ENCODE measurements at places on chromosomes 4 and X.

GRCh38 chr4:104859601-104860237 is 287.0 kb upstream of the TET2 start:
- DNase-seq, result no peak

- no peak for DNase-seq
Measured at GRCh38 chr4:168740691-168741090, 243.8 kb downstream of the PALLD start.

GRCh38 chr4:166104623-166105022 is 231.6 kb downstream of the TLL1 start:
- no peak for DNase-seq

- DNase-seq, result no peak
Measured at GRCh38 chr4:107951551-107951950, 20.2 kb downstream of the CYP2U1 start.

- no peak for DNase-seq
Measured at GRCh38 chr4:146255874-146256273, 41.5 kb downstream of the REELD1 start.

- DNase-seq, result no peak
Measured at GRCh38 chr4:91127831-91128230, 1000.6 kb downstream of the CCSER1 start.

Measured in stimulated activated CD4-positive, alpha-beta T cell treated with anti-CD3 and anti-CD28 coated beads, Interleukin-4, amount 100 ng/mL, for 4 hours (primary cell).